Activated T-helper 17 cell treated with anti-CD3 and anti-CD28 coated beads, Interleukin-2, amount 50 U/mL, for 72 hours (primary cell): ENCODE measurements at places on chromosomes 13 and 19. TPM values are rescaled to one million over a fixed set of nuclear protein-coding genes. Genes with fewer than 3 reads are reported as not detected.

- H3K4me1 ChIP-seq = peaks cover 16% of the 10 kb centered on the region
- H3K27ac ChIP-seq = no peak overlapping the region
- H3K27me3 ChIP-seq = no peaks in the 10 kb centered on the region
- H3K4me3 ChIP-seq = no peak overlapping the region
- ATAC-seq = no peak
- H3K36me3 ChIP-seq = no peaks in the 10 kb centered on the region
Measured at GRCh38 chr19:35195830-35196229, 32.7 kb downstream of the FAM187B start.

- H3K27me3 ChIP-seq = no peaks in the 10 kb centered on the region
- peak overlapping the region; percentile 73 for H3K4me3 ChIP-seq
- peak; percentile 5 for ATAC-seq
- H3K4me1 ChIP-seq = peaks cover 32% of the 10 kb centered on the region
Measured at GRCh38 chr19:39321117-39321831, 611 bp upstream of the LRFN1 start.

The RDH8 gene
- total RNA-seq = 0.26 TPM

The ZNF154 gene
- 0.35 TPM for total RNA-seq

The CLN5 gene
- 9.9 TPM for total RNA-seq

The LIM2 gene
- 0.40 TPM for total RNA-seq

The CD70 gene
- total RNA-seq = 53.1 TPM

GRCh38 chr13:110490009-110490770 is 71.3 kb downstream of the RAB20 start:
- H3K36me3 ChIP-seq = no peaks in the 10 kb centered on the region
- no peak for ATAC-seq
- H3K27ac ChIP-seq = no peak overlapping the region
- no peak overlapping the region for H3K4me3 ChIP-seq

- H3K4me3 ChIP-seq = no peak overlapping the region
- ATAC-seq = no peak
- H3K36me3 ChIP-seq = no peaks in the 10 kb centered on the region
Measured at GRCh38 chr13:94256721-94257120, 222.8 kb downstream of the DCT start.

The ZNF560 gene
- total RNA-seq = 0.35 TPM

The MAP1S gene
- total RNA-seq = 83.7 TPM

DNA sequence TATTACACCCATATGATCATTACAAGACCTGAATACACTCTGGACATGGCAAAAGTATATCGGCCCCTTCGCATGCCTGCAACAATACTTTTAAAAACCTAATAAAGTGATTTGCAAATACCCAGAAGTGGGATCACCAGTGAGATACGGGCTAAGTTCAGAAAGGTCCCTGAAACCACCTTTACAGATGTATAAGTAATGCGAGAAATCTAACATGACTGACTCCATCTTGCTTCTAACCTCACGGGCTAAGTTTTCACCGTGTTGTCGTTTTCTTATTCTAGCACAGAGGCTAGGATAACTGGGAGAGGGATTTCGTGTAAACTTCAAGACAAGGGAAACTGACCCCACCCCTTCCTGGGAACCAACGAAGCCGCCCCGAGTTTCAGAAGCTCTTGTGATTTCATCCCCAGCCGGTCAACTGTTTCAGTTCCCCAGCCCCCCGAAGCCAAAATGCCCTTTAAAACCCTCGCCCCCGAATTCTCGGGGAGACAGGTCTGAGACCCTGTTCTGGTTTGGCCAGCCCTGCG is 703 bp downstream of the NEK3 start:
- peak overlapping the region; percentile 84 for H3K4me3 ChIP-seq
- H3K27me3 ChIP-seq = no peaks in the 10 kb centered on the region
- peaks cover 14% of the 10 kb centered on the region for H3K4me1 ChIP-seq
- ATAC-seq = peak; percentile 24

DNA sequence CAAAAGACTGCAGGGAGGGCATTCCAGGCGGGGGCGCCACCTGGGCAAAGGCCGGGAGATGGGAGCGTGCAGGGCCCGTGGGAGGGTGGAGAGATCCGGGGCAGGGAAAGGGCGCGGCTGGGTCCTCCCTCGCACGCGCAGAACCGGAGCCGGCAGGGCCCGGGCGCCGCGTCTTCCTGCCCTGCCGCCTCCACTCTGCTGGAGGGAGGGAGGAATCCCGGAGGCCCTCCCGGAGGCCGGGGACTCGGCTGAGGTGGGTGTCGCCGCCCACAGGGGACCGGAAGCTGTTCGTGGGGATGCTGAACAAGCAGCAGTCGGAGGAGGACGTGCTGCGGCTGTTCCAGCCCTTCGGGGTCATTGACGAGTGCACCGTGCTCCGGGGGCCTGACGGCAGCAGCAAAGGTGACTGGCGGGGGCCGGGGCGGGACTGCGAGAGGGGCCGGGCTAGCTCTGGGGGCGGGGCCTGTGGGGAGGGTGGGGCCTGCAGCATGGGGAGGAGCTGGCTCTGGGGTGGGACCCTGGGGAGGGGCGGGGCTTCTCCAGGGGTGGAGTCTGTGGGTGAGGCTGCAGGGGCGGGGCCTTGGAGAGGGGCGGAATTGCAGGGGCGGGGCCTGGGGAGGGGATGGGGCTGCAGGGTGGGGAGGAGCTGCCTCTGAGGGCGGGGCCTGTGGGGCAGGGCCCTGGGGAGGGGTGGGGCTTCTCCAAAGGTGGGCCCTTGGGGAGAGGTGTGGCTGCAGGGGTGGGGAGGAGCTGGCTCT is 51.3 kb downstream of the CELF5 start:
- peak overlapping the region; percentile 91 for H3K4me3 ChIP-seq
- no peaks in the 10 kb centered on the region for H3K36me3 ChIP-seq
- H3K27me3 ChIP-seq = peaks cover 6% of the 10 kb centered on the region
- ATAC-seq = peak; percentile 83

DNA sequence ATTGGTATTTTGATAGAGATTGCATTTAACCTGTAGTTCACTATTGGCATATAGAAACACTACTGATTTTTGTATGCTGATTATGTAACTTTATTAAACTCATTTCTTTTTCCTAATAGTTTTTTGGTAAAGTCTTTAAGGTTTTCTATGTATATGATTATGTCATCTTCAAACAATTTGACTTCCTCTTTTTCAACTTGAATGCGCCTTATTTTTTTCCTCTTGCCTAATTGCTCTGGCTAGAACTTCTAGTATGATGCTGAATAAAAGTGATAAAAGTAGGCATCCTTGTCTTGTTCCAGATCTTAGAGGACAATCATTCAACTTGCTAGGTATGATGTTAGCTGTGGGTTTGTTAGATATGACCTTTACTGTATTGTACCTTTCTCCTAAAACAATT is 1034.9 kb downstream of the PCDH9 start:
- no peak for ATAC-seq
- H3K4me1 ChIP-seq = no peaks in the 10 kb centered on the region
- no peak overlapping the region for H3K4me3 ChIP-seq
- no peaks in the 10 kb centered on the region for H3K36me3 ChIP-seq
- H3K27ac ChIP-seq = no peak overlapping the region

The CD22 gene
- total RNA-seq = 11.7 TPM

- H3K4me1 ChIP-seq = no peaks in the 10 kb centered on the region
- no peak overlapping the region for H3K4me3 ChIP-seq
- no peaks in the 10 kb centered on the region for H3K36me3 ChIP-seq
- ATAC-seq = no peak
Measured at GRCh38 chr13:25046985-25047511, 48.9 kb upstream of the PABPC3 start.

The ZNF554 gene
- total RNA-seq = 1.7 TPM

The ZNF610 gene
- 0.17 TPM for total RNA-seq

- H3K4me1 ChIP-seq = peaks cover 4% of the 10 kb centered on the region
- no peaks in the 10 kb centered on the region for H3K27me3 ChIP-seq
- ATAC-seq = no peak
- peaks cover 79% of the 10 kb centered on the region for H3K36me3 ChIP-seq
- H3K4me3 ChIP-seq = no peak overlapping the region
Measured at GRCh38 chr13:98822225-98822606, 69.7 kb upstream of the SLC15A1 start.

DNA sequence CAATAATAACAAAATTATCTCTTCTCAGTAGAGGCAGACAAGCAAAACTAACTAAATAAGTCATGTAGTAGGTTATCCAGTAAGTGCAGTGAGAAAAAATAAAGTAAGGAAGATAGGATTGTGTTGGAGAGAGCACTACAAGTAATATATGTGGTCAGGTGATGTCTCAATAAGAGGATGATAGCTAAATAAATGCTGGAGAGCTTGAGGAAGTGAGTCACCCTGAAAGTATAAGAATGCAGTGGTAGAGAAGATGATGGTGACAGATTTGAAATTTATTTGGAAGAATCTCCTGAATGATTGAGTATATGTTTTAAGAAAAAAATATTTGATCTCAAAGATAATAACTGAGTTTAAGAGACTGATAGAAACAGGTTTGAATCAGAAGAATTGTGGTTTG is 152.2 kb upstream of the PRR20A start:
- no peak for ATAC-seq
- no peaks in the 10 kb centered on the region for H3K4me1 ChIP-seq
- H3K4me3 ChIP-seq = no peak overlapping the region
- H3K36me3 ChIP-seq = no peaks in the 10 kb centered on the region

DNA sequence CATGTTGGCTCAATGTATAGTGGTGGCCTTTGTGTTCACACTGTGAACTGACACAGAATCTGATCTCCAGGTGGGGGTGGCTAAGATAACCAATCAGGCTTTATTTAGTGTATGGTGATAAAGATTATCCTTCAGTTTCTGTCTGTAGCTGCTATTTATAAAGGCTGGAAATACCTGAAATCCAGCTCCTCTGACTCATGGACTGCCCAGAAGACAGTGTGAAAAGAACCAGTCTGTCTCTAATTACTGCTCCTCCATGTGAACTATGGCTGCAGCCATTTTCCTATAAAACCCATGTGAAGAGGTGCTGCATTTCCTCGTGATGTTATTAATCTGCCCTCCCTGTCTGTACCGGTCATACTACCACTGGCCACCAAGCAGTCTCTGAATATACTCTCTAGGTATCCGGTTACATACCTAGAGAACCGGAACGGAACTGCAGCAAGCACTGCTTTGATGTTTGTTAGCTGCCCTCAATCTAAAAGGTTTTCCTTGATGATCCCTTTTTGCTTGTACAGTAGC is 238.0 kb downstream of the LHFPL6 start:
- H3K27me3 ChIP-seq = peaks cover 16% of the 10 kb centered on the region
- H3K4me3 ChIP-seq = no peak overlapping the region
- ATAC-seq = no peak
- no peaks in the 10 kb centered on the region for H3K4me1 ChIP-seq

The FUT6 gene
- not detected for total RNA-seq

- no peaks in the 10 kb centered on the region for H3K27me3 ChIP-seq
- peaks cover 81% of the 10 kb centered on the region for H3K36me3 ChIP-seq
- peaks cover 16% of the 10 kb centered on the region for H3K4me1 ChIP-seq
Measured at GRCh38 chr19:3179739-3180293, 1.2 kb downstream of the S1PR4 start.

GRCh38 chr19:461721-462551 is 1.1 kb upstream of the SHC2 start:
- H3K4me1 ChIP-seq = no peaks in the 10 kb centered on the region
- no peak overlapping the region for H3K27ac ChIP-seq
- H3K27me3 ChIP-seq = peaks cover 4% of the 10 kb centered on the region
- H3K36me3 ChIP-seq = no peaks in the 10 kb centered on the region
- ATAC-seq = no peak

DNA sequence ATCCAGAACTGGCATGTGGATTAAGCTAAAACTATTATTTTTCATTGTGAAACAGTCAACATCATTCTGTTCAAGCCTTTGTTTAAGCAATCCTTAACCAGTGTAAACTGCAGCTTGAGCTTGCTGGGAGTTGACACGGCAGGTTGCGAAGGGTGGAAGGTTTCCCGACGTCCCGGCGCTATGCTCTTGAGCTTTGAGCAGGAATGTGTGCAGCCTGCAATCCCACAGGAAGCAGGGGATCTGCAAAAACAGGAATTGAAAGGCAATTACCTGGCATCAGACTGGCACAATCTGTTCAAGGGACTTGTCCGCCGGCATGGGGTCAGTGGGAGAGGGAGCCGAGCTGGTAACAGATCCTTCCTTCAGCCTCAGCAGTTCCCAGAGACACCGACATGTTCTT is 586.7 kb upstream of the SGCG start:
- no peak overlapping the region for H3K27ac ChIP-seq
- no peak for ATAC-seq
- no peaks in the 10 kb centered on the region for H3K4me1 ChIP-seq
- H3K36me3 ChIP-seq = no peaks in the 10 kb centered on the region
- H3K4me3 ChIP-seq = no peak overlapping the region

The ATP4B gene
- total RNA-seq = not detected

The DZIP1 gene
- not detected for total RNA-seq

DNA sequence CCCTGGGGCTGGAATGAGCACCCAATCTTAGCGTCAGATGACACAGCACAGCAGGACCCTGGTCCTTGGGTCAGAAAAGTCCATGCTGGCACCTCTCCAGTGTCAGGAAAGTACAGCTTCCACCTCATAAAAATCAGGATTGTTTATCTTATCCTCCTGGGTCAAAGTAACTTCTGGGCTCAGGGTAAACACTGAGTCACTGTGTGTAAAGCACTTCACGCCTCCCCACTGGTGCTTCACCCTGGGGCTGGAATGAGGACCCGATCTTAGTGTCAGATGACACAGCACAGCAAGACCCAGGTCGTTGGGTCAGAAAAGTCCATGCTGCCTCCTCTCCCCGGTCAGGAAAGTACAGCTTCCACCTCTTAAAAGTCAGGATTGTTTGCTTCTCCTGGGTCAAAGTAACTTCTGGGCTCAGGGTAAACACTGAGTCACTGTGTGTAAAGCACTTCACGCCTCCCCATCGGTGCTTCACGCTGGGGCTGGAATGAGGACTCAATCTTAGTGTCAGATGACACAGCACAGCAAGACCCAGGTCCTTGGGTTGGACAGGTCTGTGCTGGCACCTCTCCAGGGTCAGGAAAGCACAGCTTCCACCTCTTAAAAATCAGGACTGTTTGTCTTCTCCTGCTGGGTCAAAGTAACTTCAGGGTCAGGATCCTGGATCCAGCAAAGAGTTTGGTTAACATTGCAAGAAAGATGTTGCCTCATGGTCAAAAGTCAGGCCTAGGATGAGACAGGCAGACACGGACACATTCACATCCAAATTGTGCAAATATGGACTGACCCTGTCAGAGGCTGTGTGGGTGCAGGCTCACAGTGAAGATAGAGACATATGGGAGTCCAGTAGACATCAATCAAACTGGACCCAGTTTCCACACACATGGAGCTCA is 39.2 kb upstream of the CYP2A7 start:
- H3K36me3 ChIP-seq = no peaks in the 10 kb centered on the region
- peaks cover 15% of the 10 kb centered on the region for H3K27me3 ChIP-seq
- H3K27ac ChIP-seq = no peak overlapping the region
- H3K4me3 ChIP-seq = no peak overlapping the region
- ATAC-seq = no peak
- no peaks in the 10 kb centered on the region for H3K4me1 ChIP-seq

The SHISA2 gene
- 0.30 TPM for total RNA-seq

DNA sequence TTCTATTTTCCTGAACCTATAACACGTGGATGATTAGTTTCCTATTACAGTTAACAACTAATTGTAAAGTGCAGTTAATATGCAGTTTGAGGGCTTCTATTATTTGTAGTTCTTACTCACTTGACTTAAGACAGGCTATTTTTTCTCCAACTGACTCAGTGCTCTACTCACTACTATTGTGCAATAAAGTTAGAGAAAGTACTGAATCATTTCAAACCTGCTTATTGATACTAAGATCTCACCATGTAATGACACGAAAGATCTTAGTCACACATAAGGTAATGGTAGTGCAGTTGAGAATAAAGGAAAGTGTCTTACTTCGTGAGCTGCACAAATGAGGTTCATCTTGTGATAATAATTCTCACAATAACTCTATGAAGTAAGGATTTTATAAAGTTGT is 22.8 kb upstream of the ITM2B start:
- H3K4me3 ChIP-seq = no peak overlapping the region
- no peak overlapping the region for H3K27ac ChIP-seq
- H3K4me1 ChIP-seq = peaks cover 7% of the 10 kb centered on the region
- H3K27me3 ChIP-seq = peaks cover 4% of the 10 kb centered on the region

The ZNF616 gene
- 11.6 TPM for total RNA-seq
